ENCODE measurements at places on chromosomes 5 and 9.
A peak's percentile ranks its signal among the peaks of the same experiment; 100 is the strongest.

DNA sequence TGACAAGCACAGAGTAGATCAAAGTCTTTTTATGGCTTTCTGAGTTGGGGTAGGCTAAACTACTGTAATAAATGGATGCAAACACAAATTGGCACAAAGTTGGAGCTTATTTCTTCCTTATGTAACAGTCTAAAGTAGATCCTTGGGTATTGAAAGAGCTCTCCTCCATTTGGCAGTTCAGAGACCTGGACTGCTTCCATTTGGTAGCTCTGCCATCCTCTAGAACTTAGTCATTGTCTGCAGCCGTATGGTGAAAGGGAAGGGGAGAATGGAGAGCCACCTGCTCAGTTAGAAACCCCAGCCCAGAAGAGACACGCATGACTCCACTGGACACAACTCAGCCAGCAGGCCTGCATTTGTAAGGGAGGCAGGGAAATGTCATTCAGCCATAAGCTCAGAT, 345.0 kb downstream of the DMAC1 start:
- ATAC-seq = no peak

DNA sequence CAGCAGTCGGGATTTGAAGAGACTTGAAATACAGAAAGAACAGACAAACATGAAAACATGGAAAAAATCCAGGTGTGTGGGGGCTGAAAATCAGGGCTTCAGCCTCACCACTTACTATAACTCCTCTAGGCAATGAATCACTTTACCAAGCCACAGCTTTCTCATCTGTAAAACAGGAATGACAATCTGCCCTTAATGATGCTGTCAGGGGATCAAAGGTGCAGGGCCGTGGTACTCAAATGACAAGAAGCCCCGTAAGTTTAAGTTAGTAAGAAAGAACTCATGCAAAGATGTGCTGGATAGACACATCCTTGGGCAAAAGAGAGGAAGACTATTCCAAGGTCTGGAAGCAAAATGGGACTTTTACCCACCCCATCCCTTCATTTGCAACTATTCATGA, 34.7 kb downstream of the FBXW2 start:
- ATAC-seq = no peak

- ATAC-seq = no peak
Measured at GRCh38 chr9:18985464-18985951, 47.5 kb downstream of the SAXO1 start.

DNA sequence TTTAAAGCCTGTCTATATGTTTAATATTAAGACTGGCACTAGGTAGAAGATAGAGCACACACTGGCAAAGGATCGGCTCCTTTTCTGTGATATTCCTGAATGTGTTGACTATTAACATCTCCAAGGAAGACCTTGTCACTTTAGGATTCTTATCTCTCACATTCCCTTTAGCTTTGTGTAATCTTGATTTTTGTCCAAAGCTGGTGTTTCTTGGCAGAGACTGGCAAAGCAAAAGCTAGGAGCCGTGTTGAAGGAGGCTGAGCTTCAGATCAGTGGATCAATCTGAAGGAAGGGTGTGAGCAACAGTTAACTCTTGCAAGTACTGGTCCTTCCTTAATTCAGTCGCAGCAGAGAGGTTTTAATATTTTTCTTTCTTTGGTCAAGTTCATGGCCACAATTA, 830.4 kb upstream of the ZNF608 start:
- ATAC-seq = no peak

GRCh38 chr9:18703151-18703900, 229.4 kb downstream of the ADAMTSL1 start:
- no peak for ATAC-seq

DNA sequence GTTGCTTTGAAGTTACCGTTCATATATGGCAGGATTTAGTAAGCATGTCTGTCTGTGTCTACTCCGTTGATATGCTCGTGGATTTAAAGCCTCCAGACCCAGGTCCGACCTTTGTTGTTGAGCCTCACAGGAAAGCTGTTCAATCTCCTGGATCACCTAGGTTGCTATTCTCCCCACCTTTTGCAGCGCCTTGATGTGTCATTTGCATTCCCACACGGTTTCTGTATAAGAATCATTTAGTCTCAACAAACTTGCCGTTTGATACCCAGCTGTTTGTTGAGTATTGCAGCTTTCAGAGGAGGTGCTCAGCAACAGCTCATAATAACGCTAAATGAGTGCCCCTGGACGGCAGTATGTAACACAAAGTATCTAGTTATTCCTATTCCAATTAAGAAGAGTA, 1.2 kb upstream of the ADGRV1 start:
- no peak for ATAC-seq

DNA sequence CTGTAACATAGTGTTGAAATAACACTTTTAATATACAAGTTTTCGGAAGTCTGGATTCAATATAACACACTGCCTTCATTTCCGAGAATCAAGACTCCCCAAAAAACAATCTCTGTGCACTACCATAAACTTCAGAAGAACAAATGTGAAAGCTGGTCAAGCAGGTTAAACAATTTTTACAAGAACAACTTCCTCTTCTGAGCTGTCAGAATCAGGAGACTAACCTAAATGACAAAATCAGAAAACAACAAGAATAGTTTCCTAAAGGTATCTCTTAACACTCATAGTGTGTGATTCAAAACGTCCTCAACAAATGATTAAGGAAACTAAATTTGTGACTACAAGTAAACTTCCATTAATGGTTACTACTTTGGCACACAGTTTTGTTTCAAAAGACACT, 11.6 kb downstream of the C9orf72 start:
- no peak for ATAC-seq

DNA sequence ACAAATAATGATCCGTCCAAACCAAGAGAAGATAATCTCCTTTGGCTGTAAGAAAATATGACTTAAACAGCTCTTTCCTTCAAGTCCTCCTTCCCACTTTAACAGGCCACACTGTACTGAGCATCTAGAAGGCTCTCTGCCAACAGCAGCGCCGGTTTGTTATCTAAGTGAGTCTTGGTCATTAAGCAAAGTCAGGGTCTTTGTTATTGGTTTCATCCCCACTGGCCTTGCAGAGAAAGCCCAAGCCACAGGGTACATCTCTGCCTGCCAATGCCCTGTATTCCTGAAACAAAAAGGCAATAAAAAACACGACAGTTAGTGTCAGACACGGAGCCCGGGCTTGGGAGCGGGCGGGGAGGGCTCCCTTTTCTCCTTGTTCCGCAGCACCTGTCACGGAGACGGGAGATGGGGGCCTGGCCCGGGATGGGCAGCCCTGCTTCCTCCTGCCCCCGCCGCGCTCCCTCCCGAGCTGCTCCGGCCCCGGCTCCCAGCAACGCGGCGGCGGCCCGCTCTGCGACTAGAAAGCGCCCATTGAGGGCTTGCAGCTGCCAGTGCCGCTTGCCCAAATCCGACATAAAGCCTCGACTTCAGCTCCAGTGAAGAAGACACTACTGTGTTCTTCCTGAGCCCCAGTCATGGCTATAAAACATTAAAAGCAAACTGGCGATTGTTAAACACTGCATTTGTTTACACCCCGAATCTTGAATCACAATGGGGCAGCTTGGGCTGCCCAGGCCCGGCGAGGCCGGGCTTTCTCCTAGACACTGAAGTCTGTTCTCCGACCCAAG, 28.1 kb upstream of the PIK3R1 start:
- no peak for ATAC-seq

DNA sequence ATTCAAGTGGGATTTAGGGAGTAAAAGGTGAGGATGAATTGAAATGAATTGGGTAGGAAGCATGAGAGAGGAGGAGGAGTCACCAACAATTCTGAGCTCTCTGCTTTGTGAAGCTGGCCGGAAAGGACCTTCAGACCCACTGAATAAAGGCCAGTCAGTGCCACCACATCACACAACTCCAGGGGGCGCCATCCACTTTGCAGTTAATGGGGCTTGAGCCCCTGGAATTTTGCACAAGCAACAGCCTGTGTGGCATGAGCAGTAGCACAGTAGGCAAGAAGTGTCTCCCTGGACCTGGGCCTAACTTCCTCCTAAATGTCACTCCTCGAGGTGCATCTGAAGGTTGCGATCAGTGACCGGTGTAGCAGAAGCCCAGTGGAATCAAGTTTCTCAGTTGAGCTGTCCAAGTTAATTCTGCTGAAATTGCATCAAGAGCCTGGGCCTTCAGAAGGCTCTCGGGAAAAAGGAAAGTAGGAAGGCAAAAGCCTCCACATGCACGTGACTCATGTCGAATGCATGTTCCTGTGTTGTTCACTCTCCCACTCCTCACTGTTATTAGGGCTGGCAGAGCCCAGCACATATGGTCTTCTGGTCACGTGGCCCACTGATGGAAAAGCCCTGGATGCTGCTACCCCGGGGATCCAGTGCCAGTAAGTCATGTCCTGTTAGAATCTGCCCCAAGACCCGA, 27.8 kb upstream of the GLIS3 start:
- ATAC-seq = no peak

- no peak for ATAC-seq
Measured at GRCh38 chr9:20611691-20612287, 10.5 kb downstream of the MLLT3 start.

DNA sequence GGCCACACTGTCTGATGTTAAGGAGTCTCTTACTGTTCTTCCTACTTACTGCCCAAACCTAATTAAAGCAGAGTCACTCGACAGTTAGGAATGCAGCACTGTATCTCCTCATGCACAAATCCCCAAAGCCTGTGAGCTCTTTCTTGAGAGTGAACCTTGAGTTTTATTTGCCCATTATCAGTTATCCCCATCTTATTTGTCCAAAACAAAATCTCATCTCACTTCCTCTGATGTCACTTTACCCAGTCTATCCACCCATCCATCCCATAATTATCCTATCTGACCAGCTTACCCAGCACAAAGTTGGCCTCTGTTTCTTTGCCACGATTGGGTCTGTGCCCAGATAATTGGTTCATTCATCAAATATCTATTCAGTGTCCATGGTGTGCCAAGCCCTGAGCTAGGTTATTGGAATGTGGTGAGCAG, 250.8 kb downstream of the SLIT3 start:
- no peak for ATAC-seq

DNA sequence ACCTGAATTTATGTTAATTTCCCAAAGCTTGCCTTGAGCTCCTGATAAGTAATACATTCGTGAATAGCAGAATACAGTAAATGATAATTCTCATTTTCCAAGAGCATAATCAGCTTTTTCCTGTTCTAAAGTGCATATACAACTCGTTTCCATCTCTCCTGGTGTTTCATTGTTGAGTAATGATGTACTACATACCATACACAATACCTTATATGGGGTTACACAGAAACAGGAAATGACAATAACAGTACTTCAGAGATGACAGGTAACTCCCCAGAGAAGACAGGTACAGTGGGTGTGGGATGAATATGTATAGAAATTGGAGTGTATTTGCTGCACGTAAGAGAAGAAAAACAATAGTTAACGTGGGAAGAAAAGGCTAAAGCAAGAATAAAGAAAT, 287.1 kb downstream of the TENT4A start:
- ATAC-seq = no peak

DNA sequence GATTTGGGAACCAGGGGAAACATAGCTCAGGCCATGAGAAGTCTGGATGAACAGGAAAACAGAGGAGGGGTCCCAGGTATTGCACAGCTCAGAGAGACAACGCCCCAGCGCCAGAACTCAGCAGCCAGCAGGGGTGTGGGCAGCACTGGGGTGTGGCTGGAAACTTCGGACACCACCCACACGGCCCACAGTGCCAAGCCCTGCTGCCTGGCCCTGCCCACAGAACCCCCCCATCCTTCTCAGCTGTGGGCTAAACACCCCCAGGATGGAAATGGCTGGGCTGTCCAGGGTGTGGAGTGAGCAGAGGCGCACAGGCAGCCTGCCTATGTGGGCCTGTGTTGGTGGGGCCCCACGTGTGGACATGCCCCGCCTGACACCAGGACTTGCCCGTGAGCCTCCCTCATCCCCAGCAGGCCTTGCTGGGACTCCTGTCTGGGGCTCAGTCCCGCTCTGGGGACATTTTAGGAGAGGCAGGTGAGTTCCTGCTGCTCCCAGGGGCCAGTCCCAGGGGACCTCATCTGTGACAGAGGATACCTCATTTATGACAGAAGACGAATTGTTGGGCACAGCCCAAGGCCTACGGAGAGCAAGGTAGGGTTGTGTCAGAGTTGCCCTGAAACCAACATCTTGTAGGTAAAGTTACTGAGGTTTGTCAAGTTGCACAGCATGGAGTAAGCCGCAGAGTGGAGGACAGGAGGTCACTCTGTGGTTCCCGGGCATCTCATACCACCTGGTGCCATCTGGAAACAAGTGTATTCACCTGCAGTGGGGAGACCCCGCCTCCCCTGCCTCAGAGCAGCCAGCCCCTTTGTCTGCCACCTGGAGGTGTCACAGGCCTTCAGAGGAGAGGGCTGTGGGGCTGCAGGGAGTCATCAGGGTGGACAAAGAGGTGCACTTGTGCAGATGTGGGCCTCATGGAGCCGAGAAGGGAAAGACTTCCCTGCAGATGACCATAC, 183.2 kb downstream of the AUH start:
- peak; percentile 24 for ATAC-seq

GRCh38 chr5:157596487-157596886, 20.9 kb upstream of the ADAM19 start:
- ATAC-seq = peak; percentile 91

DNA sequence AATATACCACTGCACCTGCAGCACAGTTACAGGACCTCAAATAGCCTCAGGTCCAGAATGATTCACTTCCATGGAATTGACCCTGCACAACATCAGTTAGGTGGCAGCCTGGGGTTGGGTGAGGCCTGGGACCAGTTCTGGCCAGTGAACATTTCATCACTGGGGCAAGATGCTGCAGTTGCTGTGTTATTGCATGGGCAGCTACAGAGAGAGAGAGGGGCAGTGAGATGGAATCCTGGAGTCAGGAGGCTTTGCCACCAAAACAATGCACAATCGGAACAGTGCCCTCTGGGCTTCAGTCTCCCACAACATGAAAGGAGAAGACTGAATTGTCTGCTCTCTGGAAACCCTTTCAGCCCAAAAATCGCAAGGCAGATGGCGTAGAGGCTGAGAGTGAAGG, 51.8 kb downstream of the SH3TC2 start:
- ATAC-seq = no peak

- no peak for ATAC-seq
Measured at GRCh38 chr9:113928269-113928668, 52.2 kb downstream of the ZNF618 start.

DNA sequence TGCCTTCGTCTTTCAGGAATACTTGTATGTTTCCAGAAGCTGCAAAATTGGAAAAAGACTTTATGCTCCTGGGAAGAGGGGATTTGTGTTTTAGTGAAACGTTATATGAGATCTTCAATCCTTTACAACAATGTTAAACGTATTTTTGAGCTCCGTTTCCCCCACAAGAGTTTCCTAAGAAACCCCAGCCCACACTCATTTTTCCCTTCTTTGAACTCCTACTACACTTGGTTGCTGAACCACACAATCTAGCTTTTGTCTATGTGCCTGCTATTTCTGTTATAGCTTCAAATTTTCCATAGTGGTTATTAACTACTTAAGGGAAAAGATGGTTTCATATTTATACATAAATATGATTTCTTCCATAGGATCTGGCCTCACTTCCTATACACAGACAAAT, 238.6 kb upstream of the ACTBL2 start:
- no peak for ATAC-seq

All from stimulated activated memory B cell treated with anti-CD40 and anti-IgM and Interleukin-4, amounts not matched to agents 10 μg/mL and 1 μg/mL and 100 μg/mL, for 72 hours (primary cell).